ENCODE measurements at places on chromosomes 3 and 15.

GRCh38 chr15:94844198-94844537, 612.8 kb downstream of the MCTP2 start:
- DNase-seq, result no peak

- no peak for DNase-seq
Measured at GRCh38 chr3:139020868-139021234, at the start of gene PRR23B. PRR23B (minus strand) TSS chr3:139020926; CDS start chr3:139020661, 265 bp downstream.

DNA sequence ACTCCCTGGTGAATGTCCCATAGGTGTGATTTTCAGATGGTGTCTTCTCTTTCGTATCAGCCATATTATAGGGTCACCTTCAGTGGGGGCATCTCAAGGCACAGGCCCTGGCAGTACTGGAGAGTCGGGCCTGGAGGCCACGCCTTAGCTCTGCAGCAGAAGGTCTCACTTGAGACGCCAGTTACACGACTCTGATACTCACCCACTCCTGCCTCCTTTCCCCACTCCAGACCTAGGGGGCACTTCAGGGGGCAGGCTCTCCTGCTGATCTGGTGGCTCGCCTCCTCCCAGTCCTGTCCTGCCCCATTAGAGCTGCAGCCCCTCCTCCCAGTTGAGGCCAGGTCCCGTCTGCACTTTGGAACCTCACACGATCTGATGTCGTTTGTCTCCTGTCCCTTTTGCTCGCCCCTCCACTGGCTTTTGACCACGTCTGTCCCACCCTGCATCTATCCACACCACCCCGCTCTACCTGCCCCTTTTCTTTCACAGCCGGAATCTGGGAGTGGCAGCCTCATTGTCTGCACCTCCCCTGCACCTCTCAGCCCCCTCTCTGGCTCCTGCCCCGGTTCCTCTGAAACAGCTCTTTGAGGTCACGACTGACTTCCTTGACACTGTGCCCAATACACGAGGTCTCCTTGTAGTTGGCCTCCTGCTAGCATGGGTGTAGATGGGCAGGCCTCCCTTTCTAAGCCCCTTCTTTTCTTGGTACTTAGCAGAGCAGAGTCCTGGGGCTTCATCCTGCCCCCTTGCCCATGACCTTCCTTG, 181.9 kb downstream of the NSMCE3 start:
- DNase-seq, result no peak

GRCh38 chr3:130529486-130530215, 12.7 kb downstream of the COL6A6 start:
- DNase-seq, result no peak

- DNase-seq, result no peak
Measured at GRCh38 chr3:55203006-55203405, 275.1 kb upstream of the LRTM1 start.

DNA sequence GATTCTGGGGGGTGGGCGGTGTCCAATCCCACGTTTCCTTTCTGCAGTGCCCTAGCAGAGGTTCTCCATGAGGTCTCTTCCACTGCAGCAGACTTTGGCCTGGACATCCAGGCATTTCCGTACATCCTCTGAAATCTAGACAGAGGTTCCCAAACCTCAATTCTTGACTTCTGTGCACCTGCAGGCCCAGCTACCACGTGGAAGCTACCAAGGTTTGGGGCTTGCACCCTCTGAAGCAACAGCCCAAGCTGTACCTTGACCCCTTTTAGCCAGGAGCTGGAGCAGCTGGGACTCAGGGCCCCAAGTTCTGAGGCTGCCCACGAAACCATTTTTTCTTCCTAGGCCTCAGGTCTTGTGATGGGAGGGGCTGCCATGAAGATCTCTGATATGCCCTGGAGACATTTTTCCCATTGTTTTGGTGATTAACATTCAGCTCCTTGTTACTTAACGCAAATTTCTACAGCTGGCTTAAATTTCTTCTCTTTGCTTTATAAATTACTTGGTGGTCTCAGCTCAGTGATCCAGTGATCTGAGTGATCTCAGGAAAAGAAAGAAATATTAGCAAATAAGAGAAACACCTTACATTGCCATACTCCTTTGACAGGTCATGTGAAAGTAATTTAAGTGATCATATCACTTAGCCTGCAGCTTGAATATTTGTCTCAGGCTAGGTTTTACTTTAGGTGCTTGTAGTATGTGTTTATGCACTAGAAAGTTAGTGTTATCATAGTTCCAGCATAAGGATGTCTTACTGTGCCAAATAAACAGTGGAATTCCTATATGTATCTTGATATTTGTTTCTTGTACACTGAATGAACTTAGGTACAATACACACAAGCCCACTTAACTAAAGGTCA, 3.0 kb downstream of the SNAP23 start:
- no peak for DNase-seq

DNA sequence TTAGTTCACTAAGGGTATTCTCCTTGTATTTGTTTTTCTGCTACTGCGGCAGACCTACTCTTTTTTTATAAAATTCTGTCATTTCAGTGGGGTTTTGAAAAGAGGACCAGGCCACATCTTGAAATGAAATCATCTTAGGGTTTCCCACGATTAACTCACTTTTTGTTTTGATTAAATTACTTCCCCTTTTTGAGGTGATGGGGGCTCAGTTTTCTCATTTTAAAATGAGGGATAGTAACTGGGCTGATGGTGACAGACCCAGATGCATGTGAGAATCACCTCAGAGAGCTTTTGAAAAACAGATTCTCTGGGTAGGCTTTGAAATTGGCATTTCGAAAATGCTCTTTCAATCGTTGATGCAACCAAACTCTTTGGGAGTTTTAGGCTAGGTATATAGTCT, 24.2 kb downstream of the UBE2Q2 start:
- no peak for DNase-seq

DNA sequence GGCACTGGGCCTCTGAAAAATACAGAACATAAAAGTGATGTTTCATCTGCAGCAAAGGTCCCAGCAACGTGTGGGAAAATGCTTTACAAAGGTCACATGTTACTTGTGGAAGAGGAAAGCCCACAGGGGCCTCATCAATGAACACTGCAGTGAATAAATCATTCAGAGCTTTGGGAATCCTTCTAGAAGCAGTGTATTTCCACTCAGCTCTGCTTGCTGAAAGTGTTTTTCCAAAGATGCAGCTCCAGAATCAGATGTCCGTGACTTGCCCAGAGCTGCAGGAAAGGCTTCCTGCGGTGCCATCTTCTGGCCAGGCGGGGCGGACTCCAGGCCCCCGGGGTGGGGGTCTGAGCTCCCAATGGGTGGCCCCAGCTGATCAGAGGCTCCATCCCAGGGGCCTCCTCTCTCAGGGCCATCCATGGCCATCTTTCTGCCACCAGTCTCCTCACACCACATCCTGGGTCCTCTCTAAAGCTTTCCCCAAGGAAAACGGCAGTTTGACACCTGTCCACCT, 81.5 kb downstream of the C3orf70 start:
- no peak for DNase-seq

DNA sequence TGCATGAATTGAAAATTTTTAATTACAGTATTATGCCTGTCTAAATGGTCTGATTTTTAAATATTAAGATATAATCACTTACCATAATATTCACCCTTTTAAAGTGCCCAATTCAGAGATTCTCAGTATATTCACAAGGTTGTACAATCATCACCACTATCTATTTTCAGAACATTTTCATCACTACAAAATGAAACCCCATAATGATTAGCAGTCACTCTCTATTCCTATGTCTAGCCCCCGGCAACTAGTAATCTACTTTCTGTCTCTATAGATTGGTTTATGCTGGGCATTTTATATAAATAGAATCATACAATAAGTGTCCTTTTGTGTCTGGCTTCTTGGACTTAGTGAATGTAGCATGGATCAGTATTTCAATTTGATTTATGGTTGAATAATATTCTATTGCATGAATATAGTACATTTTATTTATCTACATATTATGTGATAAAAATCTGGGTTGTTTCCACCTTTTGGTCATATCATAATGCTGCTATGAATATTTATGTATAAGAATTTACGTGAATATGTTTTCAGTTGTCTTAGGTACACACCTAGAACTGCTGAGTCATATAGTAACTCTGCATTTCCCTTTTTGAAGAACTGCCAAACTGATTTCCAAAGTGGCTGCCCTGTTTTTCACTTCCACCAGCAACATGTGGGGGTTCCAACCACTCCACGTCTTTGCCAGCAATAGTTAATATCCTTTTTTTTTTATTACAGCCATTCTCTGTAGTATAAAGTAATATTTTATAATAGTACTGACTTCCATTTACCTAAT, 485.7 kb upstream of the ZNF385D start:
- no peak for DNase-seq

- no peak for DNase-seq
Measured at GRCh38 chr3:144499001-144499930, 527.6 kb downstream of the DIPK2A start.

GRCh38 chr3:157148196-157148889, 11.6 kb downstream of the CCNL1 start:
- DNase-seq, result no peak

DNA sequence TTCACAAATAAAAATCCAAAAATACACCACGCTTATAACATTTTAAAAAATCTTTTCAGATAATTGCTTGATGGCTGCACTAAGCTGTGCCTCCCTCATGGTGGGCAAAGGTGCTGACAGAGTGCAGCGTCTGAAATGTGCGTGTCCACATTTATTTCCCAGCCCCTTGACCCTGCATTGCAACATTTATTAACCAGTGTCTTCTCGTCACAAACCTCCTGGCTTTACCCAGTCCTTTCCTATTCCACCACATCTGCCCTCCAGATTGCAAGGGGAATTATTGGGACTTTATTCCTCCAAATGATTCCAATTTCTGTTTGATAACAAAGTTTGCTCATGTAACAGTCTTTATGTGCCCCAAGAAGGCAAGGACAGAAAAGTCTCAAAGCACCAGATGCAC, 5.5 kb downstream of the RASGRP1 start:
- no peak for DNase-seq

DNA sequence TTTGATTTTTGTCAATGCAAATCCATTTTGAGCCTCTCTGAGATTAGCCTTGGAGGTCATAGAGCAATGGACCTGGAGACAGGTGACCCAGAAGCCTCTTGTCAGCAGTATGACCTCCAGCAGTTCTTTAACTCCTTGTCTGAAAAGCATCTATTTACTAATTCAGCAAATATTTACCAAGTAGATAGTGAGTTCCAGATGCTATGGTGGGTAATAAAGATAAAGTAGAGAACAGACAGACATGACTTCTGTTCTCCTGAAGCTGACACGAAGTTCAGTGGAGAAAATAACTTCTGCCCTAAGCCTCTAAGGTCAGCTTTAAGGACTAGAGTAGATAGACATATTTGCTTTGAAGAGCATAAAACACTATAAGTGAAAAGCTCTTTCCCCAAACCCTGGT, 26.6 kb downstream of the SEMA6D start:
- no peak for DNase-seq

DNA sequence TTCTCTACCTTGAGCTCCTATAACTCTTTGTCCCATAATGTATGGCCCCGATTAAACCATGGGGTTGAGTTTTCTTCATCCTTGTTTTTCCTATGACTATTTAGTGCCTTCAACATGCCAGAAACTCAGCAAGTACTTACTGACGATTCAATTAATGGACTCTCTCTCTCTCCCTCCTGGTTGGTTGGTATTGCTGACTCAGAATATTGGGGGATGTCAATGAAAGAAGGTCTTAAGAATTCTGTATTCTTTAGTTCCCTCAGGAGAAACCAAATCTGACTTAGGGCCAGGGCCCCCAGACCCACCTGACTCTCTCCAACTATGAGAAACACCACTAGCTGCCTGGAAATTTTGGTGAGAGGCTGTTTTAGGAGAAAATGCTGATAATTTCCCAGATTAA, 40.8 kb downstream of the TM4SF4 start:
- DNase-seq, result no peak

DNA sequence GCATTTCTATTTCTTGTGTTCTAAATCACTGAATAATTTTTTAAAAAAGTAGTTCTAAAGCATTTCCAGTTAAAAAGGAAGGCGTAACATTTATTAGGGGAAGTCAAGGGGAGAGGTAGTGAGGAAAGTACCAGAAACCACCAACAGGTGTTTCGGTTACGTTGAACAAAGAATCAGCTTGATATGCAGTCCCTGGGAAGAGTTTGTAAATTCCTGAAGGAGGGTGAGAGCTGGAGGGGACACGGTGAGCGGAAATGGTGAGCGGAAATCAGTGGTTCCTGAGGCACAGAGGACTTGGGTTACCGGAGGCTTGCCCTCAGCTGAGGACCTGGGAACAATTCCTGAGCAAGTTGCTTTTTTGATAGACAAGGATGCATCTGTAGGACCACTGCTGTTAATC, 17.8 kb downstream of the MAP2K1 start:
- no peak for DNase-seq

DNA sequence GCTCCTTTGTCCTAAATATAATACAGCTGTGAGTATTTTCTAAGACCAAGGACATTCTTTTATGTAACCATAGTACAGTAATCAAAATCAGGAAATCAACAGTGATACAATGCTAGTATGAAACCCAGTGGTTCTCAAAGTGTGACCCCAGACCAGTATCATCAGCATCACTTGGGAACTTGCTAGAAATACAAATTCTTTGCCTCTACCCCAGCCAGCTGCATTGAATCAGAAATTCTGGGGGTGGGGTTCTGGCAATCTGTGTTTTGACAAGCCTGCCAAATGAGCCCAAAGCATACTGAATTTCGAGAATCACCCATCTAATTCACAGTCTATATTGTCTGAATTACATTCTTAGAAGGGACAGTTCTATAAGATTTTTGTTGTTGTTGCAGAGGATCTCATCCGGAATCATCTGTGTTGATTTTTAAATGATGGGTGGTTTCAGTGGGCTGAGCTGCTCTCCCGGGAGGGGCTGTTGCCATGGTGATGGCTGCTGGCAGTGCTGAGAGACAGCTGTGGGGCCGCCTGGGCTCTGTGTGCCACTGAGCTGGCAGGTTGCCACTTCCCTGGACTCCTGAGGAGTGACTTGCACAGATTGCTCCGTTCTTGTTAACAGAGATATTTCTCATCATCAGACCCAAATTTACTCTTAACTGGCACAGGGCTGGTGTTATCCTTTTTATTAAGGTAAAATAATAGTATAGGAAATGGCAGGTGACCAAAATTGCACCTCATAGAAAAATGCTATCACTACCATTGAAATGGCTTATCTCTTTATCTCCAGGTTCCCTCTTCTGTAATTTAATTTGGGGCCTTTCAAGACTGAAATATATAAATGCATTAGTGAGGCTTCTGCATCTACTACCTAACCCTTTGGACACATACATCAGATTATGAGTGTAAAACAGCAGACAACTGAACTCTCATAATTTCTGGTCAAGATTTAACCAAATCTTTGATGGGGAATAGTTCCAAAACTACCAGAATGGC, 56.5 kb downstream of the NEK11 start:
- DNase-seq, result no peak

GRCh38 chr3:124063197-124063909, 71.4 kb upstream of the ROPN1 start:
- DNase-seq, result no peak

- no peak for DNase-seq
Measured at GRCh38 chr15:45759936-45760335, 125.1 kb downstream of the SQOR start.

GRCh38 chr3:82474711-82475110, 713.3 kb upstream of the GBE1 start:
- no peak for DNase-seq

GRCh38 chr3:42729404-42730145, 27.0 kb upstream of the HHATL start:
- no peak for DNase-seq

- no peak for DNase-seq
Measured at GRCh38 chr3:102123590-102124190, 274.4 kb downstream of the NFKBIZ start.

- DNase-seq, result no peak
Measured at GRCh38 chr3:150118219-150118618, 147.5 kb upstream of the PFN2 start.

- no peak for DNase-seq
Measured at GRCh38 chr15:69491038-69491505, 38.5 kb downstream of the RPLP1 start.

GRCh38 chr3:112315791-112316190, 17.2 kb upstream of the CD200 start:
- no peak for DNase-seq
